ENCODE measurements at places on chromosomes 6 and 20.

- DNase-seq = no peak
Measured at GRCh38 chr20:21090111-21090618, 16.0 kb downstream of the LINC00237 start.

DNA sequence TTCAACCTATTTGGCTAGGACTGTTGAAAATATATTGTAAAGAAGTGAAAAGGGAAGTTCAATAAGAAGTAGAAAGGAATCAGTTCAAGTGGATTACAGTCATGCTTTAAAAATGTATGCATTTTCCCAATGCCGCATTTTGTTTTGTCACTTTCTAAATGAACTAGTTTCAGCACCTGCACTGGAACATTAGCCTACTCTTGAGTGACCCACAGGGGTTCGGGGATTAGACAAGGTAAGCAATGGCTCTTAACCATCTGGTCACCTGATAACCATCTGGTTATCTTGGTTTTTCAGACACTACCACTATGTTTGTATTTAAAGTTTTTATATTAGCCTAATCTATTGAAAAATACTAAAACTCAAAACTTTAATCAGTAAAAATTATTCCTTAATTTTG is 97.6 kb downstream of the CD164 start:
- no peak for DNase-seq

- DNase-seq = no peak
Measured at GRCh38 chr20:12860619-12861247, 148.0 kb upstream of the SPTLC3 start.

DNA sequence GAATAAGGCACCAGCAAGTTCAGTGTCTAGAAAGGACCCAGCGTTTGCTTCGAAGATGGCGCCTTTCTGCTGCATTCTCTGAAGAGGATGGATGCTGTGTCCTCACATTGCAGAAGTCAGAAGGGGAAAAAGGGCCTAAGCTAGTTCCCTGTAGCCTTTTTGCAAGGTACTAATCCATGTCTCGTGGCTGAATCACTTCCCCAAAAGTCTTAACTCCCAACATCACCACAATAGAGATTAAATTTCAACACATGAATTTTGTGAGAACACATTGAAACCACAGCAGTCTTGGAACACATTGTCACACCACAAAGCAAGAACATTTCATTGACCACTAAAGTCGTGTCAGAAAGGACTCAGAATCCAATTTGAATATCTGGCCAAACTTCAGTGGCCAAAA is 42.1 kb downstream of the KLHL31 start:
- DNase-seq = no peak

- DNase-seq = no peak
Measured at GRCh38 chr20:11891077-11891775, 26.5 kb upstream of the BTBD3 start.

- no peak for DNase-seq
Measured at GRCh38 chr6:22322103-22323030, 25.5 kb upstream of the PRL start.

DNA sequence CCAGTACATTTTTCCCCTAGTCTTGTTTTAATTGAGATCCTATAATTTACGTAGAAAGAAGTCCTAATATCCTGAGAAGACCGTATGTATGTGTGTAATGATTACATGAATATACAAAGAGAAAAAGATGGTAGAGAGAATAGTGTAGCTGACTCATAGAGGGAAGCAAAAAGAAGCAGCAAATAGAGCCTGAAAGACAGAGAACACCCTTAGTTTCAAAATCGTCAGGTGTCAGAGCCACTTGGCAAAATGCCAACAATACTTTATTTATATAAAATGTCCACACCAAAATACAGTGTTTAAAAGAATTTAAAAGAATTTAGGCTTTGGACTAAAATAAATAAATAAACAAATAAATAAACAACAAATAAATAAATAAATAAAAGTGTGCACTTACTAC is 1414.1 kb upstream of the EYS start:
- DNase-seq = no peak

- no peak for DNase-seq
Measured at GRCh38 chr20:19404826-19405225, 192.4 kb downstream of the SLC24A3 start.

DNA sequence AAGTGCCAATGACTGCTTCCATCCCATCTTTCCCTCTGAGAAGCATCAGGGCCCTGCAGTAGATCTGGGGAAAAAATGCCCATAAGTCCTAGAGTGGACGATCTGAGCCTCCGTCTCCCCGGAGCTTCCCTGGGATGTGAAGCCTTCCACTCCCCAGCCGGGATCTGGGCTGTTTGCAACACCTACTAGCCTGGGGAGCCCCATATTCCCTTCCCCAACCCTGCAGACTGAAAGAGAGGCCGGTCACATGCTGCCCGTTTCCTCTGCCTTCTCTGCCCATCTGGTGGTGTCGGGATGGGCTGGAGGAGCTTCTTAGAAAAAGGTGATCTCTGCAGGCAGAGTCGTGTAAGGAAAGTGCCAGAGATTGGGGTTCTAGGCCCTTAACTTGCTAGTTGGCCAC is 1.1 kb downstream of the SNPH start:
- DNase-seq = no peak

DNA sequence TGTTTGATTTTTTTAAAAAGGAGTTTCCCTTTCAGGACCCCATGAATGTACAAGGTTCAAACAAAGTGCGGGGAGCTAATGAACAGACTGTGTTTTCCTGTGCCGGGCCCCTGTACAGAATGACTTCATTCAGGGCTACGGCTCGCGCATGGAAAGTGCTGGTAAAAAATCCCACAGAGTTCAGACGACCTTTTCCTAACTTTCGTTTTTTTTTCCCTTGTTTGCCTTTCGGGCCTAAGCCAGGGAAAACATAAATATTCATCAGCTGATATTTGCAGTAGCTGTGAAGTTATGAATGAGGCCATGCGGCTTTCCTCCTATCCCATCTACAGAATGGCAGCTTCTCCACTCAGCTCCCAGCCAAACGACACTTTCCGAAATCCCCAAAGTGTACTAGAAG is 74.0 kb downstream of the HAO1 start:
- no peak for DNase-seq

DNA sequence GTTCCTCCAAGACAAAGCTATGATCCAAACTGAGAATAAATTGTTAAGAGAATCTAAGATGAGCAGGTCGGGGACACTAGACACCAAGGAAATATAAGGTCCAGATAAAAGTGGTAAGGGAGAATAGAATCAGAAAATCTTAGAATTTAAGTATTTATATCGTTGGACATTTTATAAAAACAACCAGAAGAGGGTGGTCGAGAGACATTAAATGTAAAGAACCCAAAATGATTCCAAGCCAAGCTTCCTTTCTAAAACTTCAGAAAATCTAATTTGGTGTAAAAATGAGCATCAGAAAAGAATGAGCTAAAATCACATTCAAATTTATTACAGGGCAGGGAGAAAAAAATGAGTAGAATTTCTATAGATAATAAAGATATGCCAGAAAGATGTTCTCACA is 97.8 kb upstream of the OGFRL1 start:
- DNase-seq = peak; percentile 25

DNA sequence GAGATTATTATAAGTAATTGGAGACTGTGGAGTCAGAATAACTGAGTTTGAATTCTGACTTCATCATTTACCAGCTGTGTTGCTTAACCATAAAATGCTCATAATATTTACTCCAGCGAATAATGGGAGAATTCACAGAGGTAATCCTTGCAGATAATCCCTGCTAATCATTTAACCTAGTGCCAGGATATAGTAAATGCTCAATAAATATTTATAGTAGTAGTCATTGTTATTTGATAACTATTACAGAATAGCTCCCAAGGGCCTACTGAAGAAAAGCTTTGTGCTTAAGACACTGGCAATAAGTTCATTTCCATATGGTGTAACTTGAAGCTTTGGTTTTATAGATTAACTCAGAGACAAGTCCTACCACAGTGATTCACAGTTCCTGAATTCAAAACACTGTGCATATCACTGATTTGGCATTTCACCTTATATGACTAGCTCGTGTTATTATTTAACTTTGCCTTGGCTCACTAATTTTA is 208.8 kb upstream of the PLCB4 start:
- DNase-seq = peak; percentile 94

- no peak for DNase-seq
Measured at GRCh38 chr6:159788276-159788675, 1.1 kb downstream of the TCP1 start.

DNA sequence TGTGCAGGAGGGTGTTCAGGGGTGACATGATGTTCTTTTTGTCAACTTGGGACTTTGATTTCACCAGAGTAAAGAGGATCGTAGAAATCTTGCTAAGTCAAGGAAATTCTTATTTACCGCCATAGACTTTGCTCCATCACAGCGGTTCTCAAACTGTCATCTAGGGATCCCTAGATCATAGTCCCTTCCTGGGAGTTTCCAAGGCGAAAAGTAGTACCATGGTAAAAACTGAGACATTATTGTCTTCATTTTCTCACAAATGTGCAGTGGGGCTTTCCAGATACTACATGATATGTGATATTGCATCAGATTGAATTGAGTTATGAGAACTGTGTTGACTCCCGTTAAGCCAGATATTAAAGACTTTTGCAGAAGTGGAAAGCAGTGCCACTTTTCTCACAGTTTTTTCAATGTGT is 79.7 kb downstream of the JARID2 start:
- no peak for DNase-seq

DNA sequence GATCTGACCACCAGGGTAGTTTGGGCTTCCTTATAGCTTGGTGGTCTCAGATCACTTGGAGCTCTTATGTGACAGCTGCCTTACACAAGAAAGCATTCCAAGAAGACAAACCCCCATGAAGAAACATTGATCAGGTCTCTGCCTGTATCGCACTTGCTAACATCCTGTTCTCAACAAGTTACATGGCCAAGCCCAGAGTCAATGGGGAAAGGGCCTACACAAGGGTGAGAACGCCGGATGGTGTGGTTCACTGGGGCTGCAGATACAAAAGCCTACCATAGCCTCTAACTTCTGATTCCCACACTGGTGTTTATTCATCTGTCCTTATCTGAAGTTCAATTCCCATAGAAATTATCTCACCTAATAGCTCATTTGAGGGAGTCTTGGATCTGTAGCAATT is 235.5 kb downstream of the SYNDIG1 start:
- DNase-seq = no peak

- no peak for DNase-seq
Measured at GRCh38 chr6:21164768-21165326, 428.7 kb upstream of the SOX4 start.

DNA sequence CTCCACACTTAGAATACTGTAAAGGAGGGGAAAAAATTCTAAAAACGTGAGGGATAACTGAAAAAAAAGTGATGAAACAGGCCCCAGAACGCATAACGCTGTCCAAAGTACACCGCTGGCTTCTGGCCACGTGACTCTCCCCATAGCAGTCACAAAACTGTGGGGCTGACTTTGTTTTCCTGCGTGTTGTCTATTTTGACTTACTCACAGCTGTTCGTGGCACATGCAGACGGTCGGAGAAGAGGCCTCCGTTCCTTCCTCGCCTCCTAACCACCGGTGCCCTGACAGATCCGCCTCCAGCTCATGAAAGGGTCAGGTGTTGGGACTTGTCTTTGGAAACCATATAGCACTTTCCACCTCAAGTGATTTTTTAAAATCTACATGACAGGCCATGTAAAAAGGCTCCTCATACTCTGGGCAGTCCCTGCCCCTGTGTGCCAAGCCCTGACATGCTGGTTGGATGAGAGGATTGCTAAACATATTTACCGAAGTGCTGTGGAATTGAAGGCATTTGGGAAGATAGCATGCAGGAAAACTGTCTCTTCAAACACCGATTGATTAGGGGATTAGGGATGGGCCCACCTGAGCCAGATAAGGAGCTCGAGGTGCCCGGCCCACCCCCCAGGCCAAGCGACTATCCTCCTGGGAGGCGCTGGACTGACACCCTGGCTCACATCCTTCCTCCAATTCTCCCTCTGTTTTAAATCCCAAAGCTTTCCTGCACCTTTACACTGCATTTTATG is 54.8 kb downstream of the DACT2 start:
- no peak for DNase-seq

Data from kidney glomerular epithelial cell (primary cell).